GM13976 (cell line): ENCODE measurements at places on chromosomes 4 and X.

DNA sequence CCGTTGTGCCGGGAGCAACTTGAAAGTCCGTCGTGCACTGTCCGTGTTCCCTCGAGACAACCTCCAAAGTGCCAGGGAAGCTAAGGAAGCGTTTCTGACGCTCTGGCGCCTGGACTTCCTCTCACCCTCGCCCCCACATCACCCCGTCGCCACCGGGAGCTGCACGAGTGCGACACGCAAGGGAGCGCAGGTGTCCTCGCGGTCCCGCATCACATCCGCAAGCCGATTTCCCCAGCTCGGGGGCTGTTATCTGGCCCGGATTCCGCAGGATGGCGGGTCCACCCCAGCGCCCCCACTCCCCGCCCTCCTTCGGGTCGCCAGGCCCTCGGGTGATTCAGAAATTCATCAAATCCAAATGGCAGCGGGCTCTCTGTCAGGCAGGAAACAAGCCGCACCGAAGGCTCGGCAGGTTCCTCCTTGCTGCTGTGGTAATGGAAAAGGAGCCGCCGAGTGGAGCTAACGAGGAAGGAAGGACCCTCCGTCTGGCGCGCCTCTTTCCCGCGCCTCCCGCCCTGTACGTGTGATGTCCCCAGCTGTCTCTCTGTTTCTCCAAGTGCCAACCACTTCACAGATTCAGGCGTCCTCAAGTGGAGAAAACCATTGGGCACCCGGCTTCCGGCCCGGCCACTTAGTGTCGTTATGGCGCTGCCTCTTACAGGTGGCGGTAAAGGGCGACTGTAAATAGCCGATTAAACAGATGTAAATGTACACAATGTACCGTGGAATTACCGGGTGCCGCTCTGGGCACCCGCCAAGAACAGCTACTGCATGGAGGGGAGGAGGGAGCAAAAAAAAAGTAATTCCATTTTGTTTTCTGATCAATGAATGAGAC lies 921 bp upstream of the SETD7 start:
- DNase-seq: peak; percentile 59

DNA sequence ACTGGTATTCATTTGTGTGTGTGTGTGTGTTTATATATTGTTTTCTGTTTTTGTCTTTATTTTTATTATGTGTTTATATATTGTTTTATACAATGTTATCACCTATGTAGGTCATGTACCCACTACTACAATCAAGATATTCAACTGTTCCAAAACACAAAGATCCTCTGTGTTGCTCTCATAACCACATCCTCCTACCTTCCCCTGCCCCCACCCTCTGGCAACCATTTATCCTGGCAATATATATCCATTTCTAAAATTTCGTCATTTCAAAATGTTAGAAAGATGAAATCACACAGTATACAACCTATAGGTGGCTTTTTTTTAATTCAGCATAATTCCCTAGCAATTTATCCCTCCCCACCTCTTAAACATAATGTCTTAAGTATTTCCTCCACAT lies 18.8 kb upstream of the RPL34 start:
- no peak for DNase-seq

- no peak for DNase-seq
These were observed 22.1 kb upstream of the OPN1LW start for GRCh38 chrX:154121961-154122360.

GRCh38 chrX:70554523-70554922 lies 109.9 kb downstream of the DLG3 start:
- no peak for DNase-seq

DNA sequence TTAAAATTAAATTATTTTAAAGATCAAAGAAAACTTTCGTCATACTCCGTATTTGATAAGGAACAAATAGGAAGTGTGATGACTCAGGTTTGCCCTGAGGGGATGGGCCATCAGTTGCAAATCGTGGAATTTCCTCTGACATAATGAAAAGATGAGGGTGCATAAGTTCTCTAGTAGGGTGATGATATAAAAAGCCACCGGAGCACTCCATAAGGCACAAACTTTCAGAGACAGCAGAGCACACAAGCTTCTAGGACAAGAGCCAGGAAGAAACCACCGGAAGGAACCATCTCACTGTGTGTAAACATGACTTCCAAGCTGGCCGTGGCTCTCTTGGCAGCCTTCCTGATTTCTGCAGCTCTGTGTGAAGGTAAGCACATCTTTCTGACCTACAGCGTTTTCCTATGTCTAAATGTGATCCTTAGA lies at the start of gene CXCL8:
CXCL8 (plus strand) TSS at position 217 of the 426 bp plus-strand sequence; CDS start at position 307, 90 bp downstream.
- no peak for DNase-seq

GRCh38 chr4:41496977-41497376 lies 41.0 kb upstream of the LIMCH1 start:
- DNase-seq: no peak
